ENCODE measurements at places on chromosomes 2 and 18.

DNA sequence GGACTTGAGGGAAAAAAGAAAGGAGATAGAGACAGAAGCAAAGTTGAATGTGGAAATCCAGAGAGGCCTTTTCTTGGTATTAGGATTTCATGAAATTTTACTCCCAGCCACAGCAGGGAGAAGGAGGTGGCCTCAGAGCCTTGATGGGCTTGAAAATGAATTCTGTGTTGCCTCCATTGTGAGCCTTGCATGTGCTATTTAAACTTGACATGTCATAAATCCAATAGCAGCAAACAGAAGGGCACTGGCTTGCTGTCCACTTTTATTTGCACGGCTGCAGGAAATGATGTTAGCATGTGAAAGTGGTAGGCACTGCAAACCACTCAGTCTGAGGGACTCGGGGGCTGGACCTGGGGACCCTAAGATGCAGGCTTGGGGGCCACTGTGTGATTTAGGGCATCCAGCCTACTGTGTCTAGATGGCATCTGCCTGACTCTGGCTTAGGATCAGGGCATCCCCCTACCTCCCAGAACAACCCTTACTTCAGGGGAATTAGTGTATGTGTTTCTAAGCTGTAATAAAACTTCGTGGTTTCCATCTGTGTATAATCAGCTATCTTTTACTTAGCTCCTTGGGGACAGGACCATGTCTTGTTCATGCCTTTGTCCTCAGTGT, 139.1 kb upstream of the SKOR2 start:
- no peak for DNase-seq

GRCh38 chr18:56322406-56322805, 316.0 kb downstream of the TXNL1 start:
- DNase-seq = no peak

- DNase-seq = no peak
These were observed 223.7 kb downstream of the SLC4A3 start for GRCh38 chr2:219851169-219851568.

GRCh38 chr18:13501891-13502290, 224.5 kb downstream of the FAM210A start:
- DNase-seq = no peak

- no peak for DNase-seq
These were observed 1.4 kb downstream of the SOX11 start for GRCh38 chr2:5693287-5694201.

GRCh38 chr2:105396254-105397024, 2.4 kb downstream of the FHL2 start:
- peak; percentile 27 for DNase-seq

- no peak for DNase-seq
These were observed 981.4 kb upstream of the DDX18 start for GRCh38 chr2:116833052-116833451.

GRCh38 chr18:46040747-46041104, 31.3 kb downstream of the PSTPIP2 start:
- no peak for DNase-seq

DNA sequence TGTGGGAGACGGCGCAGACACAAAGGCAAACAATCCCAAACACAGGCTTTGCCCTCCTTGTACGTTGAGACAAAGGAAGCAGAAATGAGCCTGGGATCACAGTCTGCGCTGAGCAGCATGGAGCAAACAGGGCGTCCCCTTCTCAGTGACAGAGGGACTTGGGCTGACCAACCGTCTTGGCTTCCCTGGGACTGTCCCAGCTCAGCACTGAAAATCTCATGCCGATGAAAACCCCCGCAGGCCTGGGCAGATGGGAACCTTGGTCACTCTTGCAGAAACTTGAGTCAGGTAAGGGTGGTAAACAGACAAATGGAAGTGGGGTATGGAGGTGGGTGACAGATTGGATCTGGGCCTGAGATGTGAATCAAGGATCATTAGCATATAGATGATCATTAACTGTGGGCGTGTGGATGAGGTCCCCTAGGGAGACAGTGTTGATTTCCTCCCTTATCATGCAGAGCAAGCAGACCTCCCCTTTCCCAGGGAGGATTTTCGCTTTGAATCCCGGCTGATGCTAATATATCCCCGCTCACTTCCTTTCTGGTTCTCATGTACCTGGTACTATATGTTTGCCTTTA, 19.1 kb upstream of the SH3BP4 start:
- DNase-seq = peak; percentile 85

- no peak for DNase-seq
These were observed 147.5 kb downstream of the PARD3B start for GRCh38 chr2:204692790-204693189.

DNA sequence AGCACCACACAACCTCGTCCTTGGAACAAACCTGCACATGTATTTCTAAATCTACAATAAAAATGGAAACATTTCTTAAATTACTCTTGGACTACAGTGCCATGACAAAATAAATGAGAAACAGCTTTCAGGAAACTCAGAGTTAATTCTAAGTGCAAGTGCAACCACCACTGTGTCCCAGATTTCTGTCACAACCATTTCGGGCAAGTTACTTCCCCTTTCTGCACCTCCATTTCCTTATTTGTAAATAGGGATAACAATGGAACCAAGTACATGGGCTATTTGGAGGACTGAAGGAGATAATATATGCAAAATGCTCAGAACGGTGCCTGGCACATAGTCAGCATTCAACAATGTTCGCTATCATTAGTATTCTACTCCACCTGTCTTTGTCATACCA, 93.2 kb downstream of the CACNB4 start:
- DNase-seq = no peak

GRCh38 chr2:203869223-203870042, 1.9 kb downstream of the CTLA4 start:
- DNase-seq = no peak

All from NT2/D1 (cell line).